ENCODE measurements at places on chromosomes 7 and 10. TPM values are rescaled to one million over a fixed set of nuclear protein-coding genes. Genes with fewer than 3 reads are reported as not detected.
A peak's percentile ranks its signal among the peaks of the same experiment; 100 is the strongest.

Gene RGR
- total RNA-seq = 1.2 TPM

Gene SP8
- total RNA-seq = not detected

Gene CALML5
- total RNA-seq = not detected

Gene HOXA3
- 14.1 TPM for total RNA-seq

Gene PNLIPRP1
- not detected for total RNA-seq

Gene ACTL6B
- total RNA-seq = not detected

Gene SPDYE6
- total RNA-seq = not detected

Gene GNAT3
- total RNA-seq = not detected

Gene MEOX2
- total RNA-seq = 0.64 TPM

Gene OR2A42
- total RNA-seq = not detected

DNA sequence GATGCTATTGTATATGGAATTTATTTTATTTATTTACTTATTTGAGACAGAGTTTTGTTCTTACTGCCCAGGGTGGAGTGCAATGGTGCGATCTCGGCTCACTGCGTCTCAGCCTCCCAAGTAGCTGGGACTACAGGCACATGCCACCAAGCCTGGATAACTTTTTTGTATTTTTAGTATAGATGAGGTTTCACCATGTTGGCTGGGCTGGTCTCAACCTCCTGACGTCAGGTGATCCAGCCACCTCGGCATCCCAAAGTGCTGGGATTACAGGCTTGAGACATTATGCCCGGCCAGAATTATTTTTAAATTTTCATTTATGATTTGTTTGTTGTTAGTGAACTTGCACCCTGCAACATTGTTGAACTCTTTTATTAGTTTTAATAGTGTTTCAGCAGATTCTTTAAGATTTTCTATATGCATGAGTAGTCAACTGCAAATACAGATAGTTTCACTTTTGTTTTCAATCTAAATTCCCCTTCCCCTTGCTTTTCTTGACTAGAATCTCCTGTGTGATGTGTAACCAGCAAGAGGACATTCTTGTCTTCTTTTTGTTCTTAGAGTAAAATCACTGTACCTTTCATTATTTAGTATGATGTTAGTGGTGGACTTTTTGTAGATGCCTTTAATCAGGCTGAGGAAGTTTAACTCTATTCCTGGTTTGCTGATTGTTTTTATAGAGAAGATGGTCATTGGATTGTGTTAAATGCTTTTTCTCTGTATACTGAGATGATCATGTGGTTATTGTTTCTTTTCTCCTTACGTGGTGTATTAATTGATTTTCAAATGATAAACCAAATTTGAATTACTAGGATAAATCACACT, 27.8 kb downstream of the ZNF33A start:
- no peaks in the 10 kb centered on the region for H3K36me3 ChIP-seq
- H3K4me3 ChIP-seq = no peak overlapping the region
- no peak for DNase-seq

GRCh38 chr7:28137463-28137862, 43.1 kb downstream of the JAZF1 start:
- H3K36me3 ChIP-seq = no peaks in the 10 kb centered on the region
- H3K27me3 ChIP-seq = no peaks in the 10 kb centered on the region
- no peak for DNase-seq

DNA sequence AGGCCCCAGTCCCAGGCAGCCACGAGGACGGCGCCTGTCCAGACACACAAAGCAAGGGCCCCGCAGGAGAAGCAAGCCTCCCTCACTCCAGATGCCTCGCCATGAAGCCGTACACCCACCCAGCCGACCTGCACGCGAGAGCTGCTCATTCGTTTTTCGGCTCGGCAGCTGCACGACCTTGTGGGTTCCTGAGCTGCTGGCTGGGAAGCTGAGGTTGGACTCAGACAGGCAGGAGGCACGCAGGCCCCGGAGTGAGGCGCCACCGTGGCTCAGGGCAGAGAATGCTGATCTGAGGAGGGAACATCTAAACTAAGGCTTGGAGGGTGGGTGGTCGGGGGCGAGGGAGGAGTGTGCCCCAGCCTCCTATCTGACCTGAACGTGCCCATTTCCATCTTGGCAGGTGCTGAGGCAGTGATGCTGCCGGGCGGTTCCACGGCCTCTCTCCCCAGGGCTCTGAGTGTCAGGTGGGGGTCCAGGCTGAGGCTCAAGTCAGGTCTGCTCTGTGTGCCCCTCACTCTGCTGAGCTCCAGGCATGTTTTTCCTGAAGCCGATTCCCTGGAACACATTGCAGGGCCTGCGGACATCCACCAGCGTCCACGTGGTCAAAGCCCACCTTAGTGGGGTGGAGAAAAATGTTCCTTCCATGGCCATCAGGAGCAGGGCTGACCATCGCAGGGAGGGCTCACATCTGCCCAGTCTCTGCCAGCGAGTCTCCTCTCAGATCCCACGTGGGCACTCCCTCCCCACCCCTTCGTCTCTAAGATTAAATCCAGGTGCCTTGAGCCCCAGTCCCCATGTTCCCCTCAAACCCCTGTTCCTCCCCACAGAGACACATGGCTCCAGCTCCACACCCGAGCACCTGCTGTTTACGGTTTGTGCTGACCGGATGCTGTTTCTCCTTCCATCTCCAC, 28.1 kb upstream of the FAM20C start:
- H3K27ac ChIP-seq = no peak overlapping the region
- peaks cover 8% of the 10 kb centered on the region for H3K4me1 ChIP-seq
- no peaks in the 10 kb centered on the region for H3K36me3 ChIP-seq

DNA sequence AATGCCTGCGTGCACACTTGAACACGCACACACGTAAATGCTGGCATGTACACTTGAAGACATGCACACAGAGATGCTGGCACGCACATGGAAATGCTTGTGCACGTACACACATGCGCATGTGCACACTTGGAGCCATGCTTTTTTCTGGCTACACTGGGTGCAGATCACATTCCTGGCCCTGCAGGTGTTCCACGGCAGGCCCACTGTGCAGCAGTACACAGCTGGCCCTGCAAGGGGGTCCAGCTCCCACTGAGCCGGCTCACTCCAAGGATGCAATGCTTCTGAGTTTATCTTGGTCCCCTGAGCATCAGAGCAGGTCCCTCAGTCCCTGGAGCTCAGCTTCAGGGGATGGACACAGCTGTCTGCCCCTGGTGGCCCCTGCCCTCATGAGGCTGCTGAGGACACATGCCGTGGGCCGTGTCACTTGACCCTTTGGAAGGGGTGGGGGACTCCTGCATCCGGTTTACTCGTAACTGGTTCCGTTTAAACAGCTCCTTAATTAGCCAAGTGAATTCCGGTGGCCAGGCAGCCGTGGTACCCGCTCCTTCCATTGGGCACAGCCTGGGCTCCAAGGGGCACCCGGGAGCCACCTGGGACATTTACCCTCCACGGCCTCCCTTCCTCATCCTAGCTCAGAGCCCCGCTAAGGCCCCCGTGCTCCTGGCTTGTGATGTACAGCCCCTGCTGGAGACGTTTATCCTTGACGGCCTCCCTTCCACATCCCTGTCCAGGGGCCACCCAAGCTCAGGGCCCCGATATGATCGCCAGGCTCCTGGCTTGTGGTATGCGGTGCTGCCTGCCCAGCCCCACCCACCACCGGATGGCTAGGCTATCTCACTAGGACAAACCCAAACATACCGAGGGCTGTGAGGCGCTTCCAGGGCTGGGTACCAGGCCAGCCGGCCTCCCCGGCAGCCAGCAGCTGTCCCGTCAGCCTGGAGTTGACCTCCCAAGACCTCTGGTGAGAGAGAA, 39.5 kb upstream of the DPYSL4 start:
- H3K27ac ChIP-seq = no peak overlapping the region
- no peaks in the 10 kb centered on the region for H3K36me3 ChIP-seq
- H3K4me1 ChIP-seq = no peaks in the 10 kb centered on the region
- H3K4me3 ChIP-seq = no peak overlapping the region

GRCh38 chr7:12649348-12649747, 38.1 kb upstream of the ARL4A start:
- H3K4me1 ChIP-seq = peaks cover 5% of the 10 kb centered on the region
- no peak for DNase-seq
- H3K4me3 ChIP-seq = no peak overlapping the region
- H3K27me3 ChIP-seq = no peaks in the 10 kb centered on the region
- no peak overlapping the region for H3K27ac ChIP-seq
- H3K36me3 ChIP-seq = no peaks in the 10 kb centered on the region

- H3K36me3 ChIP-seq = no peaks in the 10 kb centered on the region
- H3K4me3 ChIP-seq = no peak overlapping the region
- no peak for DNase-seq
- H3K4me1 ChIP-seq = no peaks in the 10 kb centered on the region
- H3K27me3 ChIP-seq = no peaks in the 10 kb centered on the region
Observed at GRCh38 chr10:78337646-78338391, 304.2 kb downstream of the RPS24 start.

DNA sequence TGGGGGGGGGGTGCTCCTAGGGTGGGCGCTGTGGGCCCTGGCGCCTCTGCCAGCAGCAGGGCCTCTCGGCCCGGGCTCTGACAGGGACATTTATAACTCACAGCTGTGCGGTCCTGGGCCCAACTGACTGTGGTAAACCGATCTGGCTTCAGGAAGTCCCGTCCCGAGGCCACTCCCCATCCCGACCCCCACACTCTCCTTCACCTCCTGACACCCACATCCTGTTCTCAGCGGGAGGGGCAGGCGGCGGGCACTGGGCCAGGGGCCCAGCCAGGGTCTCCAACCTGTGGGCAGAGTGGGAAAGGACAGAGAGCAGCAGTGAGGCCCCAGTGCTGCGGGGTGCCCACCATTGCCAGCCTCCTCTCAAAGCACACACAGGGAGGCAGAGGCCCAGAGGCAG, 69.1 kb downstream of the ZMIZ1 start:
- DNase-seq = peak; percentile 42
- H3K27me3 ChIP-seq = no peaks in the 10 kb centered on the region
- no peaks in the 10 kb centered on the region for H3K36me3 ChIP-seq
- H3K4me1 ChIP-seq = peaks cover 70% of the 10 kb centered on the region
- peak overlapping the region; percentile 86 for H3K27ac ChIP-seq

GRCh38 chr7:79897166-79897565, 237.5 kb upstream of the GNAI1 start:
- H3K27ac ChIP-seq = no peak overlapping the region
- no peak for DNase-seq
- H3K4me3 ChIP-seq = no peak overlapping the region
- no peaks in the 10 kb centered on the region for H3K27me3 ChIP-seq

DNA sequence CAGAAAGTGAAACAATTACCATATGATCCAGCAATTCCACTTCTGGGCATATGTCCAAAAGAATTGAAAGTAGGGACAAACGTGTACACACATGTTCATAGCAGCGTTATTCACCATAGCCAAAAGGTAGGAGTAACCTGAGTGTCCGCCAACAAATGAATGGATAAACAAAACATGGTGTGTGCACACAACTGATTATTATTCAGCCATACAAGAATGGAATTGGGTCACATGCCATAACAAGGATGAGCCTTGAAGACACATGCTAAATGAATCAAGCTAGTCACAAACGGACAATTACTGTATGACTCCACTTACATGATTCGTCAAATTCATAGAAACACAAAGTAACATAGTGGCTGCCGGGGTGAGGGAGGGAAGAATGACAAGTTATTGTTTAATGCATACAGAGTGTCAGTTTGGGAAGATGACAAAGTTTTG, 4.1 kb upstream of the OIT3 start:
- no peaks in the 10 kb centered on the region for H3K36me3 ChIP-seq
- no peaks in the 10 kb centered on the region for H3K27me3 ChIP-seq
- no peak overlapping the region for H3K4me3 ChIP-seq
- H3K27ac ChIP-seq = no peak overlapping the region

- H3K4me1 ChIP-seq = peaks cover 12% of the 10 kb centered on the region
- DNase-seq = no peak
- H3K4me3 ChIP-seq = no peak overlapping the region
- peaks cover 12% of the 10 kb centered on the region for H3K27me3 ChIP-seq
- H3K36me3 ChIP-seq = no peaks in the 10 kb centered on the region
- peak overlapping the region; percentile 88 for H3K27ac ChIP-seq
Observed at GRCh38 chr7:29987083-29987482, 2.5 kb downstream of the SCRN1 start.

DNA sequence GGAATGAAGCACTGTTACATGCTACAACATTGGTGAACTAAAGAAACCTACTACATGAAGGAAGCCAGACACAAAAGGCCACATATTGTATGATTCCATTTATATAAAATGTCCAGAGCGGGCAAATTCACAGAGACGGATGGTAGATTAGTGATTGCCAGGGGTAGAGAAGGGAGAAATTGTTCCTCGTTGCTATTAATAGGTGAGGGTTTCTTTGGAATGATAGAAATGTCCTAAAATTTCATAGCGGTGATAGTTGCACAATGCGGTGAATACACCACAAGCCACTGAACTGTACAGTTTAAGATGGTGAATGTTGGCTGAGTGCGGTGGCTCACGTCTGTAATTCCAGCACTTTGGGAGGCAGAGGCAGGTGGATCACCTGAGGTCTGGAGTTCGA, 29.0 kb downstream of the DENND2A start:
- no peak overlapping the region for H3K27ac ChIP-seq
- no peak overlapping the region for H3K4me3 ChIP-seq
- no peak for DNase-seq
- H3K36me3 ChIP-seq = no peaks in the 10 kb centered on the region
- no peaks in the 10 kb centered on the region for H3K4me1 ChIP-seq

- H3K36me3 ChIP-seq = no peaks in the 10 kb centered on the region
- no peak for DNase-seq
- no peak overlapping the region for H3K27ac ChIP-seq
- H3K4me1 ChIP-seq = no peaks in the 10 kb centered on the region
- H3K27me3 ChIP-seq = no peaks in the 10 kb centered on the region
Observed at GRCh38 chr7:29892231-29892630, 85.9 kb downstream of the WIPF3 start.

DNA sequence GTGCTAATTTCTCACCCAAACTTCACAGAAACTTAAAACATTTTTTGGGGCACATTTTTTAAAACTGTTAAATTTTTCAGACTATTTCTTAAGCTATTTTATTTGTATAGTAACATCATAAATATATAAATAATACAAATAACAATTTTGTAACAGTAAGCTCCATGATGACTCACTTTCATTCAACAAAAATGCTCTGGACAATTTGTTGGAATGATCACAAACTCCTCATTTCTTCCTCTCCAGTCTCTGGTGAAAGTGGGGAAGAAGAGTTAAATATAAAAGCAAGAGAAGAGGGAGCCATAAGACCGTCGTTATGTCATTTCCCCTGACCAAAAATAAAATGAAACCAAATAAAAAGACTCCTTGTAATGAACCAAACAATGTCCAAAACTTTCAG, 162.4 kb downstream of the AGMO start:
- DNase-seq = no peak
- H3K4me1 ChIP-seq = no peaks in the 10 kb centered on the region
- no peak overlapping the region for H3K27ac ChIP-seq
- H3K4me3 ChIP-seq = no peak overlapping the region

DNA sequence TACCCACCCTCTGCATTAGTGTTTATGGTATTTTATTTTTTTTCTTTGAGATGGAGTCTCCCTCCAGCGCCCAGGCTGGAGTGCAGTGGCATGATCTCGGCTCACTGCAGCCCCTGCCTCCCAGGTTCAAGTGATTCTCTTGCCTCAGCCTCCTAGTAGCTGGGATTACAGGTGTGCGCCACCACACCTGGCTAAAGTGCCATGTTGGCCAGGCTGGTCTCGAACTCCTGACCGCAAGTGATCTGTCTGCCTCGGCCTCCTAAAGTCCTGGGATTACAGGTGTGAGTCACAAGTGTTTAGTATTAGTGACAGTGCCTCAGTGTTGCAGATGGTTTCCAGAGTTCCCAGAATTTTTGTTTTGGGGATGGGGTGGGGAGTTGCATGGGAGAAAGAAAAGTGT, 120.3 kb downstream of the NPY start:
- H3K27me3 ChIP-seq = no peaks in the 10 kb centered on the region
- H3K4me1 ChIP-seq = no peaks in the 10 kb centered on the region
- no peak overlapping the region for H3K27ac ChIP-seq
- H3K4me3 ChIP-seq = no peak overlapping the region

- H3K4me3 ChIP-seq = no peak overlapping the region
- H3K36me3 ChIP-seq = no peaks in the 10 kb centered on the region
- DNase-seq = no peak
- no peak overlapping the region for H3K27ac ChIP-seq
- H3K4me1 ChIP-seq = peaks cover 14% of the 10 kb centered on the region
Observed at GRCh38 chr7:151384352-151384697, 25.5 kb downstream of the WDR86 start.

Measured in transverse colon (tissue), 4 donors.